IMR-90 (cell line): ENCODE measurements at places on chromosomes 16 and 17. TPM values are rescaled to one million over a fixed set of nuclear protein-coding genes. Genes with fewer than 3 reads are reported as not detected.

DNA sequence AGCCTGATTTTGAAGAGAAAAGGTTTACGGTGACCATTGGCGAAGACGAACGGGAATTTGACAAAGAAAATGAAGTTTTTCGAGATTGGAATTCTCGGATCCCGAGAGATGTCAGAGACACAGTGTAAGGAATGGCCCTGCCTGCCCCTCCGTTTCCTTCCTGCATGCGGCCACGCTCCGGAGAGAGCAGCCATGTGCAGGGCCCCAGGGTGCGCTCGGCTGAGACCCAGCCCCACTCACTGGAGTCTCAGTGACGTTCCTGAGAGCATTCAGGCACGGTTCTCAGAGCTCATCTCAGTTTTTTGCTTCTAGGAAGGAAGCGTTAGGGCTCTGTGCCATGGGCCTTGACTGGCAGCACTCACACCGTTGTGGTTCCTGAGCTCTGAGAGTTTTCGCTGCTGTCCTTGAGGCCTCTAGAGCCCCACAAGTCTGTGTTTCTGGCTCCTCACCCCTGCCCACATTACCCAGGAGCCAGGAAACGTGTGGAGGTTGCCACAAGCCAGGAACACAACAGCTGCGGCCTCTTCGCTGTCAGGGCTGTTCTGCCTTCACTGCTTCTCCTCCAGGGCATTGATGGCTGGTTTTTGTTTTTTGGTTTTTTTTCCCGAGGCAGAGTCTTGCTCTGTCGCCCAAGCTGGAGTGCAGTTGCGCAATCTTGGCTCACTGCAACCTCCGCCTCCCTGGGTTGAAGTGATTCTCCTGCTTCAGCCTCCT, 29.8 kb downstream of the ZC3H18 start:
- no peak for DNase-seq

- peak; percentile 99 for DNase-seq
Measured at GRCh38 chr17:45092911-45093430, 31.9 kb downstream of the NMT1 start.

- DNase-seq: no peak
Measured at GRCh38 chr16:4918781-4919251, 18.1 kb downstream of the PPL start.

SALL1 gene
- total RNA-seq: 0.83 and 0.90 TPM in 2 replicates

DNA sequence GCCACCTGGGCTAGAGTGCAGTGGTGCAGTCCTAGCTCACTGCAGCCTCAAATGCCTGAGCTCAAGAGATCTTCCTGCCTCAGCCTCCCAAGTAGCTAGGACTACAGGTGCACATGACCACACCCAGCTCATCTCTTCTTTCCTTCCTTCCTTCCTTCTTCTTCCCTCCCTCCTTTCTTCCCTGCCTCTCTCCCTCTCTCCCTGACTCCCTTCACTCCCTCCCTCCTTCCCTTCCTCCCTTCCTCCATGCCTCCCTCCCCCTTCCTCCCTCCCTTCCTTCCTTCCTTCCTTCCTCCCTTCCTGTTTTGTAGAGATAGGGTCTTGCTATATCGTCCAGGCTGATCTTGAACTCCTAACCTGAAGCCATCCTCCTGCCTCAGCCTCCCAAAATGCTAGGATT, 23.5 kb upstream of the USP36 start:
- no peak for DNase-seq

GRCh38 chr16:58001781-58002415, 691 bp downstream of the USB1 start:
- DNase-seq: no peak

KRTAP1-1 gene
- total RNA-seq: 0.83 and 0.90 TPM in 2 replicates

DUSP3 gene
- total RNA-seq: 40.9 and 42.5 TPM in 2 replicates

- no peak for DNase-seq
Measured at GRCh38 chr16:27678955-27679354, 129.0 kb downstream of the KATNIP start.

GRCh38 chr16:10202649-10203048, 20.4 kb upstream of the GRIN2A start:
- DNase-seq: no peak
